ENCODE measurements at places on chromosomes 12 and 14.
A peak's percentile ranks its signal among the peaks of the same experiment; 100 is the strongest.

DNA sequence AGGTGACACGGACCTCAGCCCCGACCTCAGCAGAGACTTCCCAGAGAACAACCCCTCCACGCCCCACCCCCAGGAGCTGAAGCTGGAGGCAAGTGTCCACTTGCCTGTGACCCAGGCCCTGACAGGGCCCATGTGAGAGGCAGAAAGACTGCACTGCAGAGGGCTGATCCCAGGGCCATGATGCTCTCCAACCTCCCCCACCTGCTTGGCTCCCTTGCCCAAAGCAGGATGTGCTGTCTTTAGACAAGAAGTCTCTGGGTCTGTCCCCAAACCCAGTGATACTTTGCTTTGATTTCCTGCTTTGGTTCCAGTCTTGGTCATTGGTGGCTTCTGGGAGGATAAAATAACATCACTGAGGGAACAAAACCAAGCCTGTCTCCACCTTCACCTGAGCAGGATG, 59.4 kb downstream of the BCL11B start:
- no peak for DNase-seq

GRCh38 chr14:89550821-89551220, 133.8 kb upstream of the FOXN3 start:
- DNase-seq: no peak

- DNase-seq: no peak
These were observed 16.3 kb upstream of the CYP46A1 start for GRCh38 chr14:99667821-99668220.

DNA sequence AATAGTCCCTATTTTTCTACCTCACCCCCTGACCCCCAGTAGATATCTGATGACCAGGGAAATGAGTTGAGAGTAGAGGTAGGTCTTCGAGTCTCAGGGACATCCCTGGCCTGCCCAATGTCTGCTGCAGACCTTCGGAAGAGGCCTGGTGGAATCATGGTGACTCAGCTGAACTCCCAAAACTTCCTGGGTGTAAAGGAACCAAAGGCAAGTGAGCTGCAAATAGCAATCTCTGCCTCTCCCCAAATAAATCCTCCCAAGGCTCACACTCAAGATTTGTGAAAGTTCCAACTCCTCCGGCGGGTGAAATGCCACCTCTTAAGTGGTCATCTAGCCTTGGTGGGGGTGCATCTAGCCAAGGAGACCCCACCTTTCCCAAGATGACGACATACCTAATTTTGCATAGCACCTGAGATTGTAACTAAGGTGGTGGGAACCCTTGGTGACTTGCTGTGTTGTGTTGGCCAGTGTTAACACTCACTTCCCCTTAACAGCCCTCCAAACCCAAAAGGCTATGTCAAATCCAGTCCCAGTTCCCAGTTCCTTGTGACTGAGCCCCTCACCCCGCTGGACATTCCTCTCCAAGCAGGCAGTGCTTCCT, 6.3 kb downstream of the ZFP36L1 start:
- no peak for DNase-seq

GRCh38 chr12:58795825-58796224, 124.5 kb downstream of the LRIG3 start:
- DNase-seq: no peak

DNA sequence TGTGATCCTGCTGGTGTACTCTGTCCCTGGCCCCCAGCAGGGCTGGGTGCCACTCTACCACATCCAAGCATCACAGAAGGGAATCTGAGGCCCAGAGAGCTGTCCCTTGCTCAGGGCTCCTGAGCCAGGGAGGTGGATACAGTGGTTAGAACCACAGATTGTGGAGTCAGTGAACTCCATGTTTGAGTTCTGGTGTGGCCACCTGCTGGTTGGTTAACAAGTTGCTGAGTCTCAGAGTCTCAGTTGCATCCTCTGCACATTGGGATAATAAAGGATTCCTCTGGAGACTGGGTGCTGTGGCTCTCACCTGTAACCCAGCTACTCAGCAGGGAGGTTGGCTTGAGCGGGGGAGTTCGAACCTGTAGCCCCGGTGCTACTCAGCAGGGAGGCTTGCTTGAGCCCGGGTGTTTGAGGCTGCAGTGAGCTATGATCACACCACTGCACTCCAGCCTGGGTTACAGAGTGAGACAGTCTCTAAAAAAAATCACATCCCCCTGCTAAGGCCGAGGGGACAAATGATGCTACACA, 39.4 kb downstream of the MVK start:
- DNase-seq: no peak

GRCh38 chr14:24332268-24332993, 2.4 kb downstream of the ADCY4 start:
- peak; percentile 71 for DNase-seq

DNA sequence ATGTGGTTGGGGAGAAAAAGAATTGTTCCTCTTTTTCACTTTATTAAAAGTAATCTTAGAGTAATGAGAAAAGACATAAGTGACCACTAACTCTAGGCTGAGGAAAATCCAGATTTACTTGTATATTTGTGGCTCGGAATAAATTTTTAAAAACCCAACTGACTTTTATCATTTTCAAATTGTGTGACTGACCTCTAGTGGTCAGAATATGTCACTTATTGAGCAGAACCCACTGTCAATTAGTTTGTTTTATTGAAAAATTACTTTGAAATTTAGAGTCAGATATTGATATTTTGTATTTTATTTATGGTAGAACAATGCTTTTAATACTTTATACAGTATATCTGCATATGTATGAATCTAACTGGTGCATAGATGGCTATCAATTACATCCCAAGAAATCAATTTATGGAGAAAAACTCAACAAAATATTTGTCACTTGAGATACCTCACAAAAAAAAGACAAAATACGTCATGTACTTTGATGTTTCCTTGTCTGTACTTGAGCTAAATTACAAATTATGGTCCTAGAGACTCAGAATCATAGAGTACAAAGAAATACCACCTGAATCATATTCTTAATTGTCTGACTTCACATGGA, 229.4 kb downstream of the CNTN1 start:
- no peak for DNase-seq

GRCh38 chr12:76276499-76277151, 71.6 kb downstream of the BBS10 start:
- DNase-seq: no peak

Data from stimulated activated CD8-positive, alpha-beta memory T cell treated with anti-CD3 and anti-CD28 coated beads, Interleukin-12 subunit alpha, Interleukin-12 subunit beta, amount 100 ng/mL, for 1 hour (primary cell).